ENCODE measurements at places on chromosomes 6 and 20. TPM values are rescaled to one million over a fixed set of nuclear protein-coding genes. Genes with fewer than 3 reads are reported as not detected.

The PRL gene
- total RNA-seq: 0.54 TPM

The CALHM5 gene
- total RNA-seq: 0.91 TPM

The MTG2 gene
- 18.7 TPM for total RNA-seq

The BMP7 gene
- 13.5 TPM for total RNA-seq

The ZNF165 gene
- 1.4 TPM for total RNA-seq

The ADGRG6 gene
- total RNA-seq: 25.6 TPM

The SLC25A27 gene
- total RNA-seq: 49.0 TPM

The MYMX gene
- total RNA-seq: not detected

Data from cerebellum (tissue), 4 donors.